Activated naive CD8-positive, alpha-beta T cell treated with anti-CD3 and anti-CD28 coated beads, Interleukin-2, amount 50 U/mL, for 24 hours (primary cell): ENCODE measurements at places on chromosomes 4 and X.

DNA sequence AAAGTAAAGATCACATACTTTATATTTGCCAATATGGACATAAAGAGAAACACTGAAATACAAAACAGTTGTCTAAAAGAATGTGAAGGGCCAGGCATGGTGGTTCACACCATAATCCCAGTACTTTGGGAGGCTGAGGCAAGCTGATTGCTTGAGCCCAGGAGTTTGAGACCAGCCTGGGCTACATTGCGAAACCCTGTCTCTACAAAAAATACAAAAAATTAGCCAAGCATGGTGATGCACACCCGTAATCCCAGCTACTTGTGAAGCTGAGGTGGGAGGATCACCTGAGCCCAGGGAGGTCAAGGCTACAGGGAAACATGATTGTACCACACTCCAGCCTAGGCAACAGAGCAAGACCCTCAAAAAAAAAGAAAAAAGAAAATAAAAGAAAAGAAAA is 11.8 kb downstream of the RBM47 start:
- H3K4me3 ChIP-seq, result no peak overlapping the region
- no peak overlapping the region for H3K27ac ChIP-seq
- peaks cover 8% of the 10 kb centered on the region for H3K27me3 ChIP-seq
- H3K4me1 ChIP-seq, result peaks cover 21% of the 10 kb centered on the region

DNA sequence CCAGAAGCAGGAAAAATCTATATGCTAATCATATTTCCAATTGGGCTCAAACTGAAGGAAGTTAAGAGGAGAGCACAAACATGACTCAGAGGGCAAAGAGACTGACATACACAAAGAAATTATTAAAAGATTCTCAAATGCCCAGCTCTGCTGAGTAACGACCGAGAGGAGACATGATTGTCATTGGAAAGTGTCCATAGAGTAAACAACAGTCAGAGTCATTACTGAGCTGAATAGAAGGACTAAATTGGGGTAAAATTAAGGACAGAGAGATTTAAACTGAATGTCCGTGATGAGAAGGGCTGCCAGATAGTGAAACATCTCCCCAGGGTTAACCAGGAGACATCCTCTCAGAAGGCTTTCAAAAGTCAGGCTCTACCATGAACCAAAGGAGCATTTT is 111.2 kb upstream of the GALNT7 start:
- H3K4me3 ChIP-seq, result no peak overlapping the region
- no peaks in the 10 kb centered on the region for H3K4me1 ChIP-seq
- H3K27me3 ChIP-seq, result no peaks in the 10 kb centered on the region
- no peaks in the 10 kb centered on the region for H3K36me3 ChIP-seq

- H3K4me3 ChIP-seq, result no peak overlapping the region
- H3K36me3 ChIP-seq, result peaks cover 44% of the 10 kb centered on the region
- no peak overlapping the region for H3K27ac ChIP-seq
Measured at GRCh38 chr4:150283689-150284088, 205.4 kb downstream of the DCLK2 start.

DNA sequence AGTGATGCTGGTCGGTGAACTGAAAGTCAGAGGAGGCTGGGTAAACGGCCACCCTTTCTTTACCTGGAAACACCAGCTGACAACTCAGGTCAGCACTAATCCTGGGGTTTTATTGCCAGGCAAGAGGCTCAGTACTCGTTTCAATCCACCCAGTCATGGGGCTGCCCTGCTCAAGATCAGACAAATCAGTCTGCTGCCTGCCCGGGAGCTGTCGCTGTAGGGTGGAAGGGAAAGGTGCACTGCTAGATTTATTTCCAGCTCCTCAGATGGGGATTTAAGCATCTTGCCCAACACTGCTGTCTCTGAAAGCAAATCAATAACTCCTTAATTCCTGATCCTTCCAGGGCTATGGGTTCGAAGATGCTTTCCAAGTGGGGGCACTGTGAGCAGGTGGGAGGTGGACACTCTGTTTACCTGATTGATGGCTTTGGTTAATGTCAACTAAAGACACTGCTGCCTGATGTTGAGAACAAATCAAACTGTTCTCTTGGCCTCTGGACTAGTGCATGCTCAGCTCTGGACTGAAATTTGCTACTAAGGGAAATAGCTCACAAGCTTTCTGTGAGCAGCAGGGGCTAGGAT is 59.3 kb downstream of the PHKA2 start:
- no peak for DNase-seq
- H3K4me1 ChIP-seq, result no peaks in the 10 kb centered on the region
- H3K36me3 ChIP-seq, result peaks cover 2% of the 10 kb centered on the region

DNA sequence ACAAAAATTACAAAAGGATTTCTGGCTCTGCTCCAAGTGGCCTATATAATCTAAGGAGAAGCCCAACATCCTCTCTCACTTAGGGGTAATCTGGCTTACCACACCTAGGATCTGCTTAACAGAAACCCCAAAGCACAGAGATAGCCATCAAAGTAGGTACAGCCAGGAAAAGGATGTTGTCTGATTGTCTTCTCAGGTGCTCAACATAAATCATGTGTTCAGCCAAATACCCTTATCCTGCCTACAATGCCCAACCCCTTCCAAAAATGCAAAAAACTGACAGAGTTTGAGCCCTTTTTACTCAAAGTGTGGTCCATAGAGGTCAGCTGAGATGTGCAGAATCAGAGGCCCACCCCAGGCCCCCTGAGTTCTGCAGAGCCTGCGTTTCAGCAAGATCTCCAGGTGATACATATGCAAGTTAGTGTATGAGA is 53.9 kb downstream of the PPM1K start:
- no peak overlapping the region for H3K27ac ChIP-seq
- DNase-seq, result no peak
- H3K4me1 ChIP-seq, result peaks cover 13% of the 10 kb centered on the region
- H3K36me3 ChIP-seq, result no peaks in the 10 kb centered on the region
- H3K4me3 ChIP-seq, result no peak overlapping the region
- no peaks in the 10 kb centered on the region for H3K27me3 ChIP-seq

GRCh38 chrX:148290931-148291330 is 209.5 kb upstream of the AFF2 start:
- peaks cover 15% of the 10 kb centered on the region for H3K4me1 ChIP-seq
- no peak for DNase-seq
- H3K4me3 ChIP-seq, result no peak overlapping the region
- peaks cover under 1% of the 10 kb centered on the region for H3K36me3 ChIP-seq
- H3K27ac ChIP-seq, result no peak overlapping the region

GRCh38 chrX:17737710-17737985 is 355 bp downstream of the SCML1 start:
- H3K4me1 ChIP-seq, result peaks cover 41% of the 10 kb centered on the region
- H3K27me3 ChIP-seq, result peaks cover 2% of the 10 kb centered on the region
- peak overlapping the region; percentile 91 for H3K27ac ChIP-seq
- H3K4me3 ChIP-seq, result peak overlapping the region; percentile 83
- no peaks in the 10 kb centered on the region for H3K36me3 ChIP-seq

GRCh38 chrX:103635436-103635835 is 6.7 kb downstream of the TCEAL1 start:
- no peak overlapping the region for H3K4me3 ChIP-seq
- no peak for DNase-seq
- H3K36me3 ChIP-seq, result no peaks in the 10 kb centered on the region
- no peaks in the 10 kb centered on the region for H3K4me1 ChIP-seq

DNA sequence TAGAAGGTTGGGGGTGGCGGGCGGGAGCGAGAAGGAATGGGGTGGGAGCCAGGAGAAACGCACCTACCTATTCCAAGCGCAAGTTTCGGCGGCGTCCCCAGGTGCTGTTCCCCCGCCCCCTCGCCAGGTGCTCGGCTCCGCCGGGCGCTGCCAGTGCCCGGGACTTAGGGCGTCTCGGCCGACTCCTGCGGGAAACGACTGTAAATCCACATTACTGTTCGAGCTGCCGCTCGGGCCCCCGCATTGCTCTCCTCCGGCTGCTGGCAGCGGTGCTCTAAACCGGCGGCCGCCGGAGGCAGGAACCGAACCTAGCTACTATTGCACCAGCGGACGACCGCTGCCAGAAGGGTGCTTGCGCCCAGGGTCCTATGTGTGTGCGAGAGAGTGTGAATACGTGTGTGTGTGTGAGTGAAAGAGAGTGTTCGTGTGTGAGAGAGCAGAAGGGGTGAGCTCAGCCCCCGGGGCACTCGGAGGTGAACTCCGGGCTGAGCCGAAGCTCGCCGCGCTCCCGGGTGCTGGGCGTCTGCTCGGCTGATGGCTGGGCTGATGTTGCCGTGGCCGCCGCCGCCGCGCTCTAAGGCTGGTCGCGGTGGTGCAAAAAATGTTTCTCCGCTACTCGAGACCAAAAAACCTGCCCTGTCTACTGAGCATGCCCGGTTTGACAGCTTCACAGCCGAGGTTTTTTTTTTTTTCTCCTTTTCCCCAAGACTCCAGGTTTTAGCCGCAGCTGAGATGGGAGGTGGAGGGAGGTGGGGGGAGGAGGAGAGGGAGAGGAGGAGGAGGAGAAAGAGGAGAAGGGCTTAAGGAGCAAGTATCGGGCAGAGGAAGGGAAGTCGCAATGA is 115.7 kb upstream of the TEX13C start:
- H3K27ac ChIP-seq, result no peak overlapping the region
- peaks cover 29% of the 10 kb centered on the region for H3K27me3 ChIP-seq
- no peak for DNase-seq
- H3K4me1 ChIP-seq, result peaks cover 20% of the 10 kb centered on the region
